Mesenteric fat pad (tissue), 1 donor: ENCODE measurements at places on chromosomes 5 and 9.

GRCh38 chr9:133787754-133788025 lies 49.5 kb upstream of the SARDH start:
- no peak for DNase-seq

DNA sequence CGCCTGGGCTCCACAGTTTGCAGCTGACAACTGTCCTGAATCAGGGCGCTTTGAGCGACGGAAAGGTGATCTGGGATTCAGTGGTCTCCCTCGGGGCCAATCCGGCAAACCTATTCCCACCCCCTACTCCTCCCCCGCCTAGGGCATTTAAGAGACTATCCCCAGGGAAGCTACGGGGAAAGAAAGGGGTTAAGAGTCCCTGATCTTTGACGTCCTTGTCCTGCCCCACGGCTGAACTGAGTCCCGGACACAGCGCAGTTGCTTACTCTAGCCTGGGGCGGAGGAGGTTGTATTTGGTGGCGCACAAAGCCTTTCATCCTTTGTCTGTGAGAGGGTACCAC lies 3.4 kb downstream of the RORB start:
- no peak for DNase-seq

DNA sequence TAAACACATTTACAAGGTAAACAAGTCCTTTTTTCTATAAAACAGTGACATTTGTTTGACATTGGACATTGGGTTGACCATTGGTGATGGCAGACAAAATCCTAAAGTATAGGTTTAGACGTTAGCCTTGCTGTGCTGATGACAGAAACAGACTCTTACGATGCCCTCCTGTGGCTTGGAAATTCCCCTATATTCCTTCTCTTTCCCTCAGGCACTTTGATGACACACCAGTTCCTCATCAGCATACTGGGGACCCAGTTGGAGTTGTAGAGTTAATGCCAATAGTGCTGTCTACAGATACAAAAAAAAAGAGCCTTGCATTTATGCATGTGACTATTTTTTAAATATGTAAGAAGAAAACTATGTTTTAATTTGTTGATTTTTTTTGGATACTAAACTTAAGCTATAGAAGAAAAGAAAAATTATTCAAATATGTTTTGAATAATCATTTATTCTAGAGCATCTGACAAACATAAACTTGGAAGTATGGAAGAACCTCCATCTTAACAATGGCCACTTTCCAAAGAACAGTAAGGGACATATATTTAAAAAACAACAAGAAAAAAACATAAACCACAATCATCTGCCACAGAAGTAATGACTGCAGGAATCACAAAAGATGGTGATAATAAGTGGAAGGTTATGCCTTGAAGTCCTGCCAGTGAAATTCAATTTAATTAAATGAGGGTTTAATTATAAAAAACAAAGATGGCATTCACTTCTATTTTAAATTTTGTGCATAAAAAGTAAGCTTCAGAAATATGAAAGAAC lies 75.6 kb upstream of the SNCAIP start:
- no peak for DNase-seq

GRCh38 chr9:97237951-97238889 lies 69.2 kb upstream of the CCDC180 start:
- no peak for DNase-seq

DNA sequence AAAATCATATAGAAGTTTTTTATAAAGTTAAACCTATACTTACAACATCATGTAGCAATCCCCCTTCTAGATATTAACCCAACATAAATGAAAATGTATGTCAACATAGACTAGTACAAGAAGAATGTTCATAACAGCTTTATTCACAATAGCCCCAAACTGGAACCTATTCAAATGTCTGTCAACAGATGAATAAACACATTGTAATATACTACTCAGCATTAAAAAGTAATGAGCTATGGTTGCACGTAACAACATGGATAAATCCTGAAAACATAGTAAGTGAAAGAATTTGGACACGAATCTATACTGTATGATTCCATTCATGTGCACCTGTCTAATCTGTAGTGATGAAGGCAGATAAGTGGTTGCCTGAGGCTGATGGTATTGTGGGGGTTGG lies 73.9 kb downstream of the CSNK1G3 start:
- no peak for DNase-seq

DNA sequence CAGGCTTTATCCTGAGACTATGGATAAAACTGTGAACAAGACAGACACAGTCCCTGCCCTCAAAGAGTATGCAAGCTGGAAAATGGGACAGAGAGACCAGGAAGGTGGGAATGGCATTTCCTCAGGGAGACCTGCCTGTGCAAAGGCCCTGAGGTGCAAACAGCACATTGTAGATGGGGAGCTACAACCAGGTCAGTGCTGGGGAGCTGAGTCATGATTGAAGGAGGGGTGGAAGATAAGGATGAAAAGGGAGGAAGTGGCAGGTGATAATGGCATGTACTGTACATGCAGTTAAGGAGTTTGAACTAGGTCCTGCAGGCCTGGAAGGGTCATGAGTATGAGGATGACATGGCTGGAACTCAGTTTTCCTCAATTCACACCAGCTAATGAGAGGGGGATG lies 75.5 kb upstream of the BOD1 start:
- no peak for DNase-seq

- DNase-seq = no peak
Observed at GRCh38 chr5:111511831-111512374, 432 bp downstream of the STARD4 start.

DNA sequence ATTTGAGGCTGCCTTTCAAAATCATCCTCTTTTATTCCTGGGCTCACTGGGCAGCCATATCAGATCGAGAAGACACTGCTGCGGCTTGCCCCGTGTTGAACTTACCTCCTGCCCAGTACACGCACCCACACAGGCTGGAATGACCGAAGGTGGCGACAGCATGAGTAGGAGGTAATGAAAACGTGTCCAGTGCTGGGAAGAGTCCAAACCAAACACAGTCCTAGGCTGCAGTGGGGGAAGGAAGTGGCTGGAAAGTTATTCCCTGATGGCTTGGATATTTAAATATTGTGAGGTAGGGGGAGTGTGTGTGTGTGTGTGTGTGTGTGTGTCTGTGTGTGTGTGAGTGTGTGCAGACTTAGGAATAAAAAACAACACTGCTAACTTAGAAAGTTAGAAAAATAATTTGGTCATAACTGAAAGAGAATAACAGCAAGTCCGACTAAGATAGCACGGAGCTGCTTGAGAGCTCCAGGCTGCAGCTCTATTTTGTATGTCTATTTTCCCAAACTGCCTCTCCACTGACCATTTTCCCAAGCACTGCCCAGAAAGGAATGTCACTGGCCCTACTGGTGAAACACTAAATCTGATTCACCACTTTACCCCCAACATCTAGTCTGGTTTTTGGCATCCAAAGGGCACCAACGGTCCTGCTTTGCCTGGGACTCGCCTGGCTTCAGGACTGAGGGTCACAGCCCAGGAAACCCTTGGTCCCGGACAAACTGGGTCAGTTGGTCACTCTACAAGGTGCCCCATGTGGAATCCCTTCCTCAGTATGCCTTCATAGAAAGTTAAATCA lies 41.2 kb downstream of the ANKH start:
- DNase-seq = no peak

DNA sequence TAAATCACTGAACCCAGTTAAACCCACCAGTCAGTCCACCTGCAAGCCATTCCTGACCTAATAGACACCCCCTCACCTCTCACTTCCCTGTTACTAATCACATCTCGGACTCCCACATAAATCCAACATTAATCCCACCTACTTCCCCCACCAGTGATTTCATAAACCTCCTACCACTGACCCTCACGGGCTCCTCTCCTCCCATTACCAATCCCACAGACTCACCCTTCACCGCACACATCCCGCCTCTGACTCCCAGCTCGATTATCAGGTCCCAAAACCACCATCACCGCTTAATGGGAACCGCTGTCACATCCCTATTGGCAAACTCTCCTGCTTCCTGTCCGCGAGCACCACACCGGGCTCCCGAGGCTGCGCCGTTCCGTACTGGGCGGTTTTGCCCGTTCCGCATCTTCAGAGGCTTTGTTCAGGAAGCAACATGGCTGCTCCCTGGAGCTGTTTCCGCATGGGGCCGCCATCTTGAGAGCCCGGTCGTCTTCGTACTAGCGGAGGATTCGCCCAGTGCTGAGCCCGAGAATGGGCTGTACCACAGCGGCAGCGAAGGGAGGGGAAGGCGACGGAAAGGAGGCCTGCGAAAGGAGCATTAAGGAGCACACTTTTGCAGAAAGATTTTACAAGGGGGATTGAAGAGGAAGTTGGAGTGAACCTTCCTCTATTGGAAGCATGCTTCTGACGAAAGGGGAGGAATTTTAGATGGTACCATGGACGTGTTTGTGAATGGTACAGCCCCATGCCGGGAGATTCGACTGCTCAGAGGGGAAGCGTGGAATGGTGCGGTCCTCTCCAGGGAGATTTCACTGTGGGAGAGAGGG lies at the start of gene ZNF300:
Gene ZNF300, minus strand, starts transcription at position 502 of the 833 bp plus-strand sequence. CDS start 1,825 bp downstream, outside the sequence.
- DNase-seq = peak; percentile 91

DNA sequence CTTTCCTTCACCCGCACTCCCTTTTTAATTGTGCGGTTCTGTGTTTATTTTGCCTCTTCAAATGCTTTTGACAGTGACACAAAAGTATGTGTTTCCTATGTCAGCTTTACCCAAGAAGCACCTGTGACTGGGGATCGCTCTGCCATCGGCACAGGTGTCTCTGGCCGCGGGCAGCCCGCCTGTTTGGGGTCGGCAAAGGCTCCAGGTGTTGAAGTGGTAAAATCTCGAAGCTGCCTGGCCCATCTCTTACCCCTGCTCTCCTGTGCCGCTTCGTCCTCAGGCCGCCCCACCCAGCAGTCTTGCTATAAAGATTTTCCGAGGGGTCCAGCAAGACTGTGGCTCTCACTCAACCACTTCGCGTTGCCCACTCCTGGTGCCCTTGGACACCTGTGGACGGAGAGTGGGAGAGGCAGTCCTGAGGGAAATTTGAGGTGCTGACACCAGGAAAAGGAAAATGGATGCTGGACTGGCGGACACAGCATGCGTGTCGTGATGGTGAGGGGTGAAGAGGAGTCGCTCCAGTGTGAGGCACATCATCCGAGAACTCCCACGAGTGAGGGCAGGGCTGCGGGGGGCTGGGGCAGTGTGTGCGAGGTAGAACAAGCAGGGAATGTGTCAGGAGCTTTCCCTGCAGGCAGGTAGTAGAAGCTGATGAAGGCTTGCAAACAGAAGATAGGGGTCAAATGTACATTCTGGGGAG lies 29.1 kb upstream of the CEP72 start:
- peak; percentile 55 for DNase-seq

DNA sequence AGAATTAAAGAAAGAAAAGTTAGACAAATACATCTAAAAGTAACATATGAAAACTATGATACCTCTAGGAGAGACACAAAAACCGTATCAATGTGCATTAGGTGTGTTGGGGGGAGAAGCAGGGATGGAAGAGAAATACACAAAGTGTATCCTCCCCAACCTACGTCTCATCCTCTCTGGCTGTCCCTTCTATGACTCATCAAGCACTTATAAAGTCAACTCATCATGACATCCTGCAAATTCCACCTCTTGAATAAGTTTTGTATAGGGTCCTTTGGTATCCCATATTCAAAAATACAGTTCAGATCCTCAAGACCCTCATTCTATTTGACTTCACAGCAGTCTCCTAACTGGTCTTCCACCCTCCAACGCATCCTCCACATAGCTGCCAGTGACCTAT lies 917.6 kb upstream of the DMAC1 start:
- no peak for DNase-seq

- no peak for DNase-seq
Observed at GRCh38 chr5:8585230-8586018, 716.5 kb downstream of the MTRR start.

GRCh38 chr9:87593359-87593980 lies 95.8 kb downstream of the DAPK1 start:
- DNase-seq = no peak

DNA sequence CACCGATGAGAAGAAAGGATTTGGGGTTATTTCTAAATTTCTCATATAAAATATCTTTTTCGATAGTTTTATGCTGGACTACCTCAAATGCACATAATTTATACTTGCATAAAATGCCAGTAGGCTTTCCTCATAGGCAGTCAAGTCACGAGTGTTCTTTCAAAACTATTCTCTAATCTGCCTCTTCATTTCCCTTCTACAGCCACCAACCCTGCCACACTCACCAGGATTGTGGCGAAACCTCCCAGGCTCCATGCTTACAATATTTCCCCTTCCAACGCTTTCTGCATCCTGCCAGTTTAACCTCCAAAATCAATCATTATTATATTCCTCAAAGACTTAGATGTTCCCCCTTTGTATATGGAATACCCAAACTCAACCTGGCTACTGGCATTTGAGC lies 65.4 kb downstream of the FRMD3 start:
- no peak for DNase-seq

GRCh38 chr9:12060811-12061210 lies 632.4 kb upstream of the TYRP1 start:
- DNase-seq = no peak

GRCh38 chr5:176427971-176428370 lies 11.6 kb upstream of the CLTB start:
- DNase-seq = no peak

DNA sequence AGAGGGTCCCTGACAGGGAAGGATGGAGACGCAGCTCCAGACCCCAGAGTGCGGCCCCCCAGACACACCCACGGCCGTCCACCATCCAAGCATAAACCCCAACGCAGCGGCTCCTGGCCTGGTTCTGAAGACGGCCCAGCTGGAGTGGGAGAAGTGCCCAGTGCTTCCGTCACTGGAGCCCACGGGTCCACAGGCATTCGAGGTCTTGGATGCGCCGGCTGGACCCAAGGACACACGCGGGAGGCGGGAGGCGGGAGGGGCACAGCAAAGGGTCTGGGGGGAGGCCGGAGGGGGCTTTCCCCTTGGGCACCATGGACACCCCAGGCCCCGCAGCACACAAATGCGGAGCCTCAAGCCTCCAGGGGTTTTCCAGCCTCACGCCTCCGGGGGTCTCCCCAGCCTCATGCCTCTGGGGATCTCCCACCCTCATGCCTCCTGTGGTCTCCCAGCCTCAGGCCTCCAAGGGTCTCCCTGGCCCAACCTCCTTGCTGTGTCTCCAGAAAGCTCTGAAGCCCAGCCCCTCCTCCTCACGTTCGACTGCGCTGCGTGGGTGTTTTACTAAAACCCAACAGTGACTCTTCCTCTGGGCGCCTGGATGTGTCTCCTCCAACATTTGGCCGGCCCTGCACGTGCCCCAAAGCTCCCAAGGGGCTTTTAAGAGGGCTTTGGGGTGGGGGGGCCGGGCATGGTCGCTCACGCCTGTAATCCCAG lies 15.2 kb downstream of the EXD3 start:
- no peak for DNase-seq

DNA sequence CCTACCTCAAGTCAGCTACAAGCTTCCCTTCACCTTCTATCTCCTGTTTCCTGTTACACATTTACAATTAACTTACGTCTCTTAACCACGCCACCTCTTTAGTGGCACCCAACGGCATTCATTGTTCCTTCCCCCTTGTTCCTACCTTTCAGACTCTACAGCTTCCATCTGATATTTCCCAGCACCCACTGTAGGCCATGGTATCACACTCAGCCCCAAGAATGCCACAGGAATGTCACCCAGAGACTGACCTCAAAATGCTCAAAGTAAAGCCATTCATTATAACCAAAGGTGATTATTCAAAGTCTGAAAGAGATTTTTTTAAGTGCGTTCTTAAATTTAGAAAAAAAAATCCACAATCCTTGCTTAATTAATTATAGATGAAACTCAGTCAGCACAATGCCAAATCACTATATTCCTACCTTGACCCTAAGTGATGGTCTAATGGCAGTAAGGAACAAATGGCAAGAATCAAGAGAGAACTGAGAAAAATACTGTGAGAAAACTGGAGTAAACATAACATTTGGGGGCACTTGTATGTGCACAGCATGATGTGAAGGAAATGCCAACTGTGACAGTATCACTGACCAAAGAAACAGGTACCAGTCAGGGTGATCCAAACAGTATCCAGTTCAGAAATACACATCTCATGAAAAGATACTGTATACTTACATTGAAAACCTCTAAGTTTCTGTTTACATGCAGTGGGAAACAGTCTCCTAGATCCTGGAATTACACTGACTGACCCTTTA lies 52.1 kb downstream of the CTNND2 start:
- DNase-seq = no peak
